ENCODE measurements at places on chromosomes 4 and X.

- no peak for DNase-seq
Measured at GRCh38 chrX:70331161-70331560, 41.3 kb downstream of the KIF4A start.

- no peak for DNase-seq
Measured at GRCh38 chr4:60737858-60738257, 462.3 kb upstream of the ADGRL3 start.

- no peak for DNase-seq
Measured at GRCh38 chr4:47213971-47214370, 182.6 kb downstream of the GABRB1 start.

GRCh38 chr4:159608436-159608835 lies 505.6 kb downstream of the RAPGEF2 start:
- no peak for DNase-seq

GRCh38 chrX:100830143-100830542 lies 10.0 kb downstream of the CSTF2 start:
- DNase-seq, result no peak

GRCh38 chr4:142743121-142743825 lies 102.8 kb downstream of the INPP4B start:
- DNase-seq, result no peak

GRCh38 chr4:7511525-7511924 lies 76.8 kb upstream of the PSAPL1 start:
- DNase-seq, result no peak

GRCh38 chr4:127165971-127166370 lies 466.8 kb upstream of the INTU start:
- no peak for DNase-seq

GRCh38 chr4:145195167-145195952 lies 15.0 kb upstream of the OTUD4 start:
- no peak for DNase-seq

DNA sequence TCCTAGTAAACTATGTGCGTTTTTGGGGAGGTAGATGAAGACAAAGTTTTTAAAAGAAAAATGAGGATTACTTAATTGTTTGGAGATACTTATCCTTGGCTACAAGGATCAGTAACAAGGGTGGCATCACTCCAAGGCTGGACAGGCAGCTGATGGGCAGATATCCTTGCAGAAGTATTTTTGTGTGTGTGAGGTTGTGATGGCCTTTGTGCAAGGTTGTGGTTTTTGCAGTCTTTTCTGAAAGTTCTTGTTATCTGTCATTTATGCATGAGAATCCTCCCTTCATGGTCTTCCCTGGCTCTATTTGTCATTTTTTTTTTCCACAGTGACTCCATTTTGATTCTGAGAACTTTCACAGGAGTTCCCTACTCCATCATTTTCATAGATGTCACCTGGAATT lies 96.0 kb upstream of the C1GALT1C1 start:
- DNase-seq, result no peak

DNA sequence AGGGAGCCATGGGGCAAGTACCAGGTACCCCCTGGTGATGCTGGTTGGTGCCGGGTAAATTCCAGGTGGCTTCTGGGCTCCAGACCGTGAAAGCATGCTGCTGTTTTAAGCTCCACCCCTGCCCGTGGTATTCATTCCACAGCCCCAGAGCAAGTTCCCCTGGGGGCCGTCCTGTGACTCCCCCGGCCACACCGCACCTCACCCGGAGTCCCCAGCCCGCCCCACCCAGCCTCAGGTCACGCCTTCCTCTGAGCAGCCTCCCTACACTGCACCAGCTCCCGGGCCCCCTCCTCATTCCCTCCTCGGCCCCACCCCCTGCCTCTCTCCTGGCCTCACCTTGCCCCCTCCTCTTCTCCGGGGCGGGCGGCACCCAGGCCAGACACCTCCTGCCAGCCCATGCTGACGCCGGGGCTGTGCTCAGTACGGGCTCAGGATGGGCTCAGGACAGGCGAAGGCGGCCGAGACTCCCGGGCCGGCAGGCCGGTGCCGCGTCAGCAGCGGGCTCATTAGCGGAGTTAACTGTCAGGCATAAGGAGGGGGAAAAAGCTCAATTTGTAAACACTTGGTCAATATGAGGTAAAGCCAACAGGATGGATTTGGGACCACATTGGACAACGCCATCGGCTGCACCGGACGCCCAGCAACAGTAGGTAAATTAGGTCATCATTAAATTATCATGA lies 127.4 kb downstream of the FAM53A start:
- DNase-seq, result no peak

Measured in omental fat pad (tissue), 4 donors.